ENCODE measurements at places on chromosomes 11 and 22.

- no peak for DNase-seq
These were observed at the start of gene TMPRSS13 for GRCh38 chr11:117929142-117929915. TMPRSS13 (minus strand) TSS chr11:117929402; CDS start chr11:117929307, 95 bp downstream.

DNA sequence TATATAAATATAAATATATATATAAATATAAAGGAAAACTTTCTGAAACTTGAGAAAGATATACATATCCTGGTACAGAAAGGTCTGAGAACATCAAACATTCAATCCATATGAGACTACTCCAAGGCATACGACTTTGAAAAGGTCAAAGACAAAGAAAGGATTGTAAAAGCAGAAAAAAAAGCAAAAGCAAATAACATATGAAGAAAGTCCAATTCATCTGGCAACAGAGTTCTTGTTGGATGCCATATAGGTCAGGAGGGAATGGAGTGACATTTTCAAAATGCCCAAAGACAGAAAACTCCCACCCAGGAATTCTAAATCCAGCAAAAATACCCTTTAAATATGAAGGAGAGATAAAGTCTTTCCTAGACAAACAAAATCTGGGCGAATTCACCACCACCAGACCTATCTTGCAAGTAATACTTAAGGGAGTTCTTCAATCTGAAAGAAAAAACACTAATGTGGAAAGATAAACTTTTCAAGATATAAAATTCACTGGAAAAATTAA lies 42.3 kb upstream of the MRPL17 start:
- no peak for DNase-seq

- DNase-seq: no peak
These were observed 26.5 kb upstream of the TMA7B start for GRCh38 chr22:39933741-39934140.

DNA sequence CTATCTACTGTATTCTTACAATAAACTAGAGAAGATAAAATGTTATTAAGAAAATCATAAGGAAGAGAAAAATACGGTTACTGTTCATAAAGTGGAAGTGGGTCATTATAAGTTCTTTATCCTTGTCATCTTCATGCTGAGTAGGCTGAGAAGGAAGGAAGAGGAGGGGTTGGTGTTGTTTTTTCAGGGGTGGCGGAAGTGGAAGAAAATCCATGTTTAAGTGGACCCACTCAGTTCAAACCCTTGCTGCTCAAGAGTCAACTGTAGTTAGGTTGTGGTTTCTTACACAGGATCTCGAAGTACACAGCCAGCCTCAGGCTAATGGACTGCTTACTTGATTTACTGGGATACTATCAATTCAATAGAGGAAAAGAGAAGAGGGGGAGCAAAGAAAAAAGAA lies 63.1 kb downstream of the PIWIL4 start:
- no peak for DNase-seq

- DNase-seq: no peak
These were observed 65.5 kb upstream of the TTC12 start for GRCh38 chr11:113248702-113249490.
